ENCODE measurements at places on chromosomes 3 and 15.

DNA sequence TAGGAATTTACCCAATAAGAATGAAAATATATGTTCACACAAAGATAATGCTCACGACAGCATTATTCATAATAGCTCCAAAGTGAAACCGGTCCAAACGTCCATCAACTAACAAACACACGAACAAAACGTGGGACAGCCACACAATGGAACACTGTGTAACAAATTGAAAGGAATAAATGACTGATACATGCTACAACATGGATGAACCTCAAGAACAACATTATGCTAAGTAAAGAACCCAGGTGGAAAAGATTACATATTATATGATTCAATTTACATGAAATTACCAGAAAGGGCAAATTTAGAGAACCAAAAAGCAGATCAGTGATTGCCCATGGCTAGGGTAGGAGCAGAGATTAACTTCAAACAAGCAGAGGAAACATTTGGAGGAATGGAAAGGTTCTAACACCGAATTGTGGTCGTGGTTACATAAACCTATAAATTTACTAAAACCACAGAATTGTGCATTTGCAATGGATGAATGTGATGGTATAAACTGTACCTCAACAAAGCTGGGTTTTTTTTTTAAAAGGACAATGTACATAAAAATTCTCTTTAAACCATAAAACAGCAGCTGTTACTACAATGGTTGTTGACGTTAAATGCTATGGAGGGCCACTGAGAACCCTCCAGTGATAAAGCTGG is 76.3 kb downstream of the XXYLT1 start:
- DNase-seq = no peak

DNA sequence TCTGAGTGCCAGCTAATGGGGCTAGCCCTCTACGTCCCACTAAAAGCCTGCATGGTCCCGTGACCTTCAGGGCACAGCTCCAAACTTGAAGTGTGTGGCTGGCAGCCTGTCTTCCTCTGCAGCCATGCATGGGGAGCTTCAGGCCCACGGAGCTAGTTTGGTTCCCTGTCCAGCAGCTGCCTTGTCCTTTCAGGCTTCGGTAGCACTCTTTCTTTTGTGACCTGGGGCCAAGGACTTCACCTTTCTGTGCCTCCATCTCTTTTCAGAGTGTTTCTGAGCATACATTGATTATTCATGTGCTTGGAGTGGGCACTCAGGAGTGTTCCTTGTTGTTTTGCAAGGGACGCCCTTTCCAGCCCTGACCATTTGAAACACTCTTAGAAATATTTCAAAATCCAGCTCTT is 155.2 kb downstream of the DNAJB8 start:
- no peak for DNase-seq

GRCh38 chr15:93452537-93453211 is 363.7 kb upstream of the RGMA start:
- no peak for DNase-seq

GRCh38 chr3:13227315-13228165 is 154.3 kb upstream of the IQSEC1 start:
- DNase-seq = no peak

DNA sequence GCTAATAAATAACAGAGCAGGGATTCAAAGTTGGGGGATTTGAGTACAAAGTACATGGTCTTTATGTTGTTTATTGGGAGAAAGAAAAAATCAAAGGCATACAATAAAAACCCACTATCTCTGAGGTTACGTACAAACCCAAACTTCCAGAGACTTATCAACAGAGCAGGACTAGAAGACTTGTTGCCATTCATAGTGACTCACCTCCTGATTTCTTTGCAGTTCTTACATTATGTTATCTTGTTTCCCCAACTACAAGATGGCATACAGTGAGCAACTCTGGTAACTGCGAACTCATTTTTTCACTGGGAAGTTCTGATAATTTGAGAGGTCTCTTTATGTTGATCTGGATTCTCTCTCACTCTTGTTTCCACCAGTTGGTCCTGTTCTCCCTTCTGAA is 80.6 kb upstream of the ETV5 start:
- DNase-seq = no peak

DNA sequence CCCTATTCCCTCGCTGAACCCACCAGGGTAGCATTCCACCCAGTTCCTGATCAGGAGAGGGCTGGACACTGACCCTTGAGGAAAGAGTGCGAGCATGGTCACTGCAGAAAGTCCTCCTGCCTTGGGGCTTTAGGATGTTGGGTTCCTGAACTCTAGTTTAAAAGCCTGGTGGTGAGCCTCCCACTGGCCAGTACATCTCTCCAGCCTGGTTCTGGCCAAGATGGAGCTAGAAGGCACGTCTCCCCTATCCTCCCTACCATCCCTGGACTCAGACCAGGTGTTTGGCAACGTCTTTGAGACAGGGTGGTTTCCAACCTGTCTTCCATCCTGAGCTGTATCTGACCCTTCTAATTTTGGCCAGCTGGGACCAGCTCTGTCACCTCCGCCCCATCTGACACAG is 31.4 kb downstream of the NBEAL2 start:
- no peak for DNase-seq

All from CD14-positive monocyte (primary cell).